ENCODE measurements at places on chromosomes 5 and 9.
A peak's percentile ranks its signal among the peaks of the same experiment; 100 is the strongest.

DNA sequence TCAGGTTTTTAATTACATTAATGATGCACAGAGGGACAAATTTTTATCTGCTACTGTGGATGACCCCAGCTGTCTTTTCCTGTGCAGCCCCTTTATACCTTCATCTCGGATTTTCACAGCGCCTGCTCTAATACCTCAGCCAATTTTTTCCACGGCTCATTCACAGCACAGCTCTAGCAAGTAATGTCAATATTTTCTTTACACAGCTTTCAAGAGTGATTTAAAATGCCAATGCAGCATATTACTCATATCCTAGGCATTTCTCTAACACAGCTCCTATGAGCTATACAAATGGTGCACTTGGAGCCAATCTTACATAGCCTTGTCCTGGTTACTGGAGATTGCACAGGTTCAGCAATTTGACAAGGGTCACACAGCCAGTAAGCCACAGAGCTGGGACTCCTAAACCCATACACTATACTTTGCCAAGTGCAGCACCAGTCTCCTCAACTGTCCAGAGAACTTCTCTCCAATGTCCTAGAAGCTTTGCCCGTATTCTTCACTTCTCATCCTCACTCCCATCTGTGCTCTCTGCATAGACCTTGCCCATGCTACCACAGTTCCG lies 661.8 kb downstream of the DTWD2 start:
- no peak for DNase-seq

DNA sequence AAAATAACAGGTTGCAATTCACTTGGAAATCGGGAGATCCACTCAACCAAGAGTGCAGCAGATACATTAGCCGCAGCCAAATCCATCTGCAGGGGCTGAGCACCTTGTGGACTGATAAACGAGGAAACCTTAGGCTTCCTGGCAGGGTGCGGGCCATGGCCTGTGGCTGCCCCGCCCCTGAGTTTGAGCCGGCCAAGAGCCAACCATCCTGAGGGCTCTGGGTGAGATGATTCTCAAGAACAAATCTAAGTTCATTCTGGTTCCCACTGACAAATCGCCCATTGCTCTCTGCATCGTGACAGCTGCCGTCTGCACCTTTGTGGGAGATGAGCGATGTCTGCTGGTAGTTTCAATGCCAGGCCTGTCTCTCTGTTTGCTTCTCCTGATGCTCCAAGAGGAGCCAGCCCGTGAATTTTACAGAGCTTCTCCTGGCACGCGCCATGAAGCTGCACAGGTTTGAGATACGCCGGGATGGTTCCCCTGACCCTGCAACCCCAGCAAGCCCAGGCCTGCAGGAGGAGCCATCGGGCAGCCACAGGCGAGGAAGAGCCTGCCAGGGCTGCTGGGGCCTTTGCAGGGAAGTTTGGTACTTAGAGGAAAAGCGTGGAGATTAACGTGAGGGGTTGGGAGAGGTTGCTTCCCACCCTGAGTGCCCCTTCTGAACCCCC lies 154.0 kb downstream of the OLFM1 start:
- no peak for DNase-seq

DNA sequence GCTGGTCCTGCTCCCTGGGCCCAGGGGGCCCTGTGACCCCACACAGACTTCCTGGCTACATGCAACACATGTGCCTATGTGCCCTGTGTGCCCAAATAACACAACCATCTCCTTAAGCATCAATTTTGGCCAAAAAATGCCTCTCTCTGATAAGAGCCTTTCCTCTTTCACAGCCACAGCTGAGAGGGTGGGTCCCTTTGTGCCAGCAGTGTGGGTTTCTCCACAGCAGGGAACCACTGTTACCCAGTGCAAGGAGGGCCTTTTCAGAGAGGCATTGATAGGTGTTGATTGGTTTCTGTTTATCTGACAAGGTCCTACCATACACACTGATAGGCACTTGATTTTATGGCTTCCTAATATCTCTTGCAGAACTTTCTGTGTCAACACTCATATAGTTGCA lies 42.7 kb downstream of the SYK start:
- DNase-seq = no peak

DNA sequence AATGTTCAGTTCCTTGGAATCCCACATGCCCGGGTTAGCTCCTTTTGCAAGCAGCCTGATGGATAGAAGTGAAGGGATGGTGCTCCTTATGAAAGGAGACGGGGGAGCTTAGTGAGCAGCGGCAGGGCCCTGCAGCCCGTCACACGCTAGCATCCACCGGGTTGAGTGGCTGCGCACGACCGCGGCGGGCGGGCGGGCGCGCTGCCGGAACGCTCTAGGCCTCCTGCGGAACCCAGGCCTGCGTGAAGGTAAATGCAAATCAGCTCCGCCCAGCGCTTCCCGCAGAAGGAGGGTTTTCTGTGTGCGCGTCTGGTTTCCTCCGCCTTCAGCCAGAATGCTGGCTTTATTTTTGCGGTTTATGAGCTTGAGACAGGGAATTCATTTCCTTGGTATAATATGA lies 19.8 kb downstream of the IL12B start:
- DNase-seq = peak; percentile 15

DNA sequence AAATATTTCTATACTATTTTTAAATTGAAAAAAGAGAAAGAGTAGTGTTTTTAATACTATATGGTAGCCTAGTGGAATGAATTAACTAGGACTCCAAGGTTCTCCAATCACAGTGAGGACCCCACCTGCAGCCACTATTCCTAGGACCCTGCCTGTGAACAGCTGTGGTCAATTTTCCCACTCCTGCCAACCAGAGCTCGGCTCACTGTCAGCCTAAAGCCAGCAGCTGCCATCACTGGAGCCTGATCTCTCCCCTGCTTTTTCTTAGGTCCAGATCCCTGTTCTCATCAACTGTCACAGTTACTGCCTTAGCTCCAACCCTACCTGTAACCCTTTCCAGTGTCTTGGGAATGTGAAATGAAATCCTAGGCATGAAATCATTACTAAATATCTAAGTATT lies 25.3 kb downstream of the ARSB start:
- DNase-seq = no peak

GRCh38 chr5:111953351-111954127 lies 196.5 kb upstream of the NREP start:
- no peak for DNase-seq

GRCh38 chr5:95283761-95284571 lies 928 bp downstream of the MCTP1 start:
- DNase-seq = peak; percentile 71

DNA sequence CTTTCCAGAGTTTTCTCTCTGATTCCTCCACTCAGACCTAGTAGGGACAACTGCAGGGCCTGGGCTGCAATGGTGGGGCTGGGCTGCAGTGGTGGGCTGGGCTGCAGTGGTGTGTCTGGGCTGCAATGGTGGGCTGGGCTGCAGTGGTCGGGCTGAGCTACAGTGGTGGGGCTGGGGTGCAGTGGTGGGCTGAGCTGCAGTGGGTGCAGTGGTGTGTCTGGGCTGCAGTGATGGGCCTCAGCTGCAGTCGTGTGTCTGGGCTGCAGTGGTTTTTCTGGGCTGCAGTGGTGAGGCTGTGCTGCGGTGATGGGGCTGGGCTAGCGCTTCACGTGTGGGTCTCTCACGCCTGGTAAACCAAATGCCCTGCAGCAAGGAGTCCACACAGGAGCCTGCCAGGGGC lies 27.4 kb downstream of the ABO start:
- DNase-seq = no peak

DNA sequence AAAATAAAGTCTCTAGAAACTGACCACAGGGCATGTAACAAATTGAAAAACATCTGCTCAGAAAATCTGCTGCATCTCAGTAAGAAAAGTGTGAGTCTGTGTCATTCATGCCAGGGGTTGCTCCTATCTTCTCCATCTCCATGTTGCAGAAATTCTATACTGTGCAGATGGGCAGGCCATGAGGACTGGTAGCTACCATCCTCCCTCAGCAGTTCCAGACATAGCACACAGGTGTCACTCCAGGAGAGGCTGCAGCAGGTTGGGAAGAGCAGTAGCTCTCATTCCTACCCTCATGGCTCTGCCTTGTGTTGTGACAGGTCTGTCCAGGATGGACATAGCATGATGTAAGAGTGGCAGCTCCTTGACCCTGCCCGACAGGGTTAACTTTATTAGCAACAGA lies 173.4 kb downstream of the NDUFS4 start:
- peak; percentile 2 for DNase-seq

DNA sequence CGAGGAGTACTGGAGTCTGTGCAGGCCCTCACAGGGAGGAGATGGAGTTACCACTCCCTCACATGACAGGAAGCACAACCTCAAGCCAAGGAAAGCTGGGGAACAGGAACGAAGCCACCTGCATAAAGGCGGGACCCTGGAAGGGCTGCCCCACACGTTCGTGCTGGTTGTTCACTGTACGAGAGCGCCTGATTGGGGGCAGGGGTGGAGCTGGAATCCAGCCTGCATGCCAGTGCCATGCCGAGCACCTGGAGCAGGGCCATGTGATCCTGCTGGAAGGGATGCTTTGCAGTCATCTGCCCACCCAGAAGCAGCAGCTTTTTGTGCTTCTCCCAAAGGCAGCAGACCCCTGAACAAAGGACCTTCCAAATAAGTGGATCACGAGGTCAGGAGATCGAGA lies 11.4 kb downstream of the GRM6 start:
- DNase-seq = no peak

GRCh38 chr9:117494401-117495090 lies 79.7 kb upstream of the ASTN2 start:
- DNase-seq = peak; percentile 35

DNA sequence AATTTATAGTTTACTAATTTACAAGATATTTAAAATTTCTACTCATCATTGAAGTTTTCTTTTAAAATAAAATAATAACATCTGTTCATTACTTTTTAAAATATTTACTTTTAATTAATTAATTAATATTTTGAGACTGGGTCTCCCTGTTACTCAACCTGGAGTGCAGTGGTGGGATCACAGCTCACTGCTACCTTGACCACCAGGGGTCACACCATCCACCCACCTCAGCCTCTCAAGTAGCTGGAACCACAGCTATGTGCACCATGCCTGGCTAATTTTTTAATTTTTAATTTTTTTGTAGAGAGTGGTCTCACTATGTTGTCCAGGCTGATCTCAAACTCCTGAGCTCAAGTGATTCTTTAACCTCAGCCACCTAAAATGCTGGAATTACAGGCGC lies 1013.6 kb downstream of the CDH9 start:
- no peak for DNase-seq

GRCh38 chr5:147203213-147203612 lies 31.6 kb upstream of the STK32A start:
- no peak for DNase-seq

- DNase-seq = no peak
Observed at GRCh38 chr5:59517926-59518585, 375.5 kb downstream of the PDE4D start.

DNA sequence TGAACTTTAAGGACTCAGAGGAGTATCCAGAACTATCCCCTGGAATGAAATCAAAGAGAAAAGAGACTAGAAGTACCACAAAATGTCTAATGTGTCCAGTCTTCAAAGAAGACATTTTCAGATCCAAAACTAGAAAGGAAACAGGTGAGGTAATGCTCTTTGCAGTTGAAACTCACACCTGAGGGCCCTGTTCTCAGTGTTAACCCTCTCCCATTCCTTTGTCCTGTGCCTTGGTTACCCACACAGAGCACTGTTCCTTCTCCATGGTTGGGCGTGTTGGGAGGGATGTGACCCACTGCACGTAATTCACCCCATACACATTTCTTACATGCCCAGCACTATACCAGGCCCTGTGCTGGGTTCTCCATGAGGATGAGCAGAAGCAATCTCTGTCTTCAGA lies 21.3 kb downstream of the MSANTD3 start:
- DNase-seq = no peak

DNA sequence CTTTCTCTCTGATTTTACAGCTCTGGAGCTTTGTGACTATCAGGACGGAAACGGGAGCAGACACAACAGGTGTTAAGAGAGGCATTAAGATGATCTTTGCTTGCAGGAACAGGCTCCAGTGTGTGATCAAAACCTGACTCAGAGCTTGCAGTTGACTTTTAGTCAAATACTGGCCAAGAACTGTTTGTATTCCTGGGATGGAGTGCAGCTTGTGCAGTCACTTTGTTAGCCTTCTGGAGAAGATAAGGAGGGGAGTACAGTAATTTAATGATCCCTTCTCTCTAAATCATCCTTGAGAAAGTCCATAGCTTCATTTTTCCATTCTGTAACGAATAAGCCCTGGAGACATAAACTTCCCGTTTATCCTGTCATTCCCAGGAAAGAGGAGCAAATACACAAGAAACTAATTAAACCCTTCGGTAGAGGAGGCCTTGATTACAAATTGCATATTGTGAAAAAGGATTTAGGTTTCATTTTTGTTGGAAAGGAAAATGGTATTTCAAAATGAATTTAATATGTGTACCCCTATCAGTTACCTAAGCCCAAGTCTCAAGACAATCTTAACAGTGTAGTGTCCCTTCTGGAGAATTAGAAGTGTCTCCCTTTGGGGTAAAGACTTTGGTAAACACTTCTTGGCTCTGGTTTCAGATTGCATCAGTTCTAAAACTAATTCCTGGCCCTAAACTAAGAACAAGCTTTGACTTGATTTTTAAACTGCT lies 3.1 kb upstream of the STOM start:
- DNase-seq = no peak

GRCh38 chr9:111147041-111147440 lies 108.8 kb upstream of the LPAR1 start:
- DNase-seq = no peak

GRCh38 chr5:131720714-131721113 lies 76.1 kb downstream of the FNIP1 start:
- peak; percentile 77 for DNase-seq

- no peak for DNase-seq
Observed at GRCh38 chr9:113566712-113567071, 103.2 kb downstream of the RGS3 start.

- no peak for DNase-seq
Observed at GRCh38 chr9:80874276-80874675, 815.1 kb downstream of the TLE1 start.

DNA sequence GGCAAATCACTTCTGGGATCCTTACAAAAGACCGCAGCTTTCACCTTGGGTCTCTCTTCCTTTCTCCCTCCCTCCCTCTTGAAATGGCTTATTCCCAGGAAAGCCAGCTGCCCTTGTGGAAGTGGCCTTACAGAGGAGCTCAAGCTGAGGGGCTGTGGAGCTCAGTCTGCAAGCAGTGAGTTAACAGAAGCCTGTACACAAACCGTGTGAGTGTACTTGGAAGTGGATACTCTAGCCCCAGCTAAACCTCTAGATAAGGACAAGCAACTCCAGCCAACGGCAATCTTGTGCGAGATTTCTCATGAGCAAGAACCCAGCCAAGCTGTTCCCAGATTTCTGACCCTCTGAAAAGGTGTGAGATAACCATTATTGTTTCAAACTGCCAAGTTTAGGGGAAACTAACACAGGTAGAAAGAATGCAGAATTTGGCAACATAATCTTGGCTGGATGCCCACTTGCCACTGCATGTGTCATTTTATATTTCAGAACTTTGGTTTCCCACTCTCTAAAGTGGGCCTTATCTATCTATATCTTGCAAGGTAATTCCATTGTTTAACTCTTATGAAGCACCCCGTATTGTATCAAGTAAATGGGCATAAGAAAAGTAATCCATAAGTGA lies 85.6 kb downstream of the CDH18 start:
- no peak for DNase-seq

GRCh38 chr9:18999173-18999785 lies 33.7 kb downstream of the SAXO1 start:
- no peak for DNase-seq

Data from COR-L47 (cell line).